ENCODE measurements at places on chromosomes 1 and 21.
A peak's percentile ranks its signal among the peaks of the same experiment; 100 is the strongest.

- DNase-seq: no peak
Observed at GRCh38 chr1:27099587-27100334, 55.2 kb downstream of the SLC9A1 start.

- DNase-seq: no peak
Observed at GRCh38 chr1:56031001-56031400, 548.4 kb downstream of the PLPP3 start.

GRCh38 chr1:190323530-190323929 lies 154.1 kb downstream of the BRINP3 start:
- DNase-seq: no peak

GRCh38 chr1:163022129-163022528 lies 47.0 kb upstream of the RGS4 start:
- DNase-seq: no peak

GRCh38 chr1:223486366-223486765 lies 93.2 kb downstream of the CCDC185 start:
- DNase-seq: no peak

DNA sequence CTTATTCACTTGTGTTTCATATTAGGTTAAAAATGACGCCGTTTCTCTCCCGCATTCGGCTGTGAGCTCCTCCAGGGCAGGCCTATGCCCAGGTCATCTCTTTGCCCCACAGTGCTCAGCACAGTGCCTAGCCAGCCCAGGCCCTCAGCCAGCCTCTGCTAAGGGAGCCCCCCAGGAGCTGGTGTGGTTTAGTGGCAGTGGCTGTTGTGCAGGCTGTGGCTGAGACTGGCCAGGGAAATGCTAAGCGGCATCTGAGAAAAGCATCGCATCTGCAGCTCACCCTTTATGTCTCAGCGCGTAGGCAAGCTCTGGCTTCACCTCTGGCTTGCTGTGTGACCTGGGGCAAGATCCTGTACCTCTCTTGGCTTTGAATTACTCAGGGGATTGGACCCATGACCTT lies 275.1 kb downstream of the TRABD2B start:
- no peak for DNase-seq

GRCh38 chr1:39752703-39753102 lies 14.0 kb downstream of the PPIE start:
- DNase-seq: no peak

- DNase-seq: no peak
Observed at GRCh38 chr1:36829066-36829465, 205.2 kb downstream of the GRIK3 start.

GRCh38 chr1:186059311-186059710 lies 315.7 kb downstream of the TPR start:
- no peak for DNase-seq

DNA sequence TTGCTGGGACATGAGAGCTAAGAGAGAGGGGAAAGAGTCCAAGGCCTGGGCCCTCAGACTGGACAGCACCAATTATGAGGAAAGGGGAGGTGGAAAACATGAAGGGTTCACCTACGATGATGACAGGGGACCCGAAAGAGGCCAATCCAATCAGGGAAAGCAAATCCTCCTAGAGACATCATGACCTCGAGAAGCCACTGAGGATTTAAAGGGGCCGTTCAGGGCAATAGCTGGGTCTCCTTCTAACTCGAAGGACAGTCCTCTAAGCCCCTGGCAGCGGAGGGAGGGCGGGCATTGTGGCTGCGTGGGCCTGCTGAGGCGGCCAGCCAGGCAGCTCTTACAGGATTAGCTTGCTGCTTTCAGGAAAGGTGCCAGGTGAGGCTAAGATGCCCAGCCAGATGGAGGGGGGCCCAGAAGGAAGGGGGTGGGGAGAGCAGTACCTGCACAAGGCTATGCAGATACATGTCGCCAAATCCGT lies 7.4 kb downstream of the MEF2D start:
- no peak for DNase-seq

DNA sequence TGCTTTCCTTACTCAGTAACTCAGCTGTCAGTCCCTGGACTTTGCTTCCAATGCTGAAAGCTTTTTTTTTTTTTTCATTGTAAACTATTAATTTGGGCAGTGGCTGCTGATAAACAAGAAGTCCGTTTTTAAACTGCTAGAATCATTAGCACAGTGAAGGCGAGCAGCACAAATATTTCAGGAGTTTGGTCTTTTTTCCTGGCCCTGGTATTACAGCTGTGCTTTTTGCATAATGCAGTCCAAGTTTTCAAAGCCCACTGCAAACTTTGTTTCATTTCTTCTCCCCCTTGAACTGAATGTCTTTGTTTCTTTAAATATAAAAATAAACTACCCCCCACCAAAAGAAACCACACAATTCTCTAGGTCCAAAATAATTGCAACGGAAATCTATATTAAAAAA lies 6.6 kb downstream of the GLIS1 start:
- no peak for DNase-seq

GRCh38 chr1:156143765-156144489 lies 9.5 kb upstream of the SEMA4A start:
- no peak for DNase-seq

- DNase-seq: no peak
Observed at GRCh38 chr1:941588-942383, 17.3 kb downstream of the NOC2L start.

GRCh38 chr1:217897100-217897499 lies 266.0 kb downstream of the SPATA17 start:
- DNase-seq: no peak

DNA sequence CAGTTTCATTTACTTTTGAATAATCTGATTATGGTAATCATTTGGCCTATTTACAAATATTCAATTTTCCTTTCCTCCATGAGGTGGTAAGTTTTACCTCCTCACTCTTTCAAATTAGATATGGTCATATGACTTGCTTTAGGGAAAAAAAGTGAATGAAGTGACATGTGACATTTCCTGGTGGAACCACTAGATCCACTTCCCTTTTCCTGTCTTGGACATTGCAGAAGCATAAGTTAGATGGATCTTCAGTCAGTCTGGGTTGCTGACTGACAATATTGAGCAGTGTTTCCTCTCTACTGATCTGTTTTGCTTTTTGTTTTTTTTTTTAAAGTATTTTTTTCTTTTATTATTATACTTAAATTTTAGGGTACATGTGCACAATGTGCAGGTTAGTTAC lies 481.1 kb upstream of the PTBP2 start:
- no peak for DNase-seq

- DNase-seq: no peak
Observed at GRCh38 chr21:38968887-38969543, 163.3 kb downstream of the ETS2 start.

DNA sequence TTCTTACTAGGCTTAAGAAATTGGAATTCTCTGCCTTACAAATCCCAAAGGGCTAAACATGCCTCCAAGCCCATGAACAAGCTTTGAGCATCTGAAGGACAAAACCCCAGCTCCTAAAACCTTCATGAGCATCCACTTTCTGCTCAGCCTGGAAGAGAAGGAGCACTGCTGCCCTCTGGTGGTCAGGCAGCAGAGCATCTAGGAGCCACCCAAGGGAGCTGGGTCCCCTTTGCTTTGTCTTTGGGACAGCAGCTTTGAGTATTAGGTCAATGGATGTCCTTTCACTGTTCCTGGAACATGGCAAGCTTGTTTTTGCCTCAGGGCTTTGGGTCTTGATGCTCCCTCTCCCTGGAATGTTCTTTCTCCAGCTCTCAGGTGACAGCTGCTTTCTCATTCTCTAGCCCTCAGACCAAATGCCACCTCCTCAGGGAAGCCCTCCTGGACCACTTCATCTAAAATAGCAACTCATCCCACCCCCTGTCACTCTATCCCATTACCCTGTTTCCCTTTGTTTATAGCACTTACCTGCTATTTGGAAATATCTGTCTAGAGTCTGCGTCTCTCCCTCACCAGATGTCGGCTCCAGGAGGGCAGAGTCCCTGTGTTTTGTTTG lies 25.7 kb downstream of the RAB7B start:
- peak; percentile 74 for DNase-seq

DNA sequence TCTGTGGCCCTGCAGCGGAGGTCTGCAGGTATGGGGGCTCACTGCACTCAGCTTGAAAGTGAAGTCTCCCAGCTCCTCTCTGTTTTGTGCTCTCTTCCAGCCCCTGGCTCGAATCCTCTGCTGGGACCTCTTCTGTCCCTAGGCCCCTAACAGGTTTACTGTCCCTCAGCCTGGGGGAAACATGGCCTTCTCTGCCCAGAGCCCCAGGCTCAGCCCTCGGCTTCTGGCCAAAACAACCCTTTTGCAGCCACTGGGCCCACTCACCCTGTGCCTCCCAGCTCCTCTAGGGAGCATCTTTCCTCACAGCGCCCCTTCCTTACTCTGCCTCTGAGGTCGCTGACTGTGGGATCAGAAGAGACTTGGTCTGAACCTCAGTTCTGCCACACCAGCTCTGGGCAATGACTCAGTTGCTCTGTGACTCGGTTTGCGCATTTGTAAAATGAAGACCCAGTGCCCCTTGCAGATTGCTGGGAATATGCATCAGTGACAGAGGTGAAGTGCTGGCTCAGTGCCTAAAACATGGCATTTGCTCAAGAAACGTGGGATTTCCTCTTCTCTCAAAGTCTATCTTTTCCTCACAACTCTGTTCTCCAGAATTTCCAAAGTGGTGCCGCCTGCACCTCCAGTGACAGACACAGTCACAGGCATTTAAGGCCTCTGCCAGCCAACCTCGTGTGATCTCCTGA lies 26.5 kb upstream of the TENT5C start:
- no peak for DNase-seq

GRCh38 chr1:9731051-9731537 lies 79.6 kb downstream of the PIK3CD start:
- no peak for DNase-seq

- DNase-seq: no peak
Observed at GRCh38 chr1:16162163-16162822, 6.4 kb upstream of the EPHA2 start.
